Sigmoid colon (tissue), 7 donors: ENCODE measurements at places on chromosomes 1 and 21.

DNA sequence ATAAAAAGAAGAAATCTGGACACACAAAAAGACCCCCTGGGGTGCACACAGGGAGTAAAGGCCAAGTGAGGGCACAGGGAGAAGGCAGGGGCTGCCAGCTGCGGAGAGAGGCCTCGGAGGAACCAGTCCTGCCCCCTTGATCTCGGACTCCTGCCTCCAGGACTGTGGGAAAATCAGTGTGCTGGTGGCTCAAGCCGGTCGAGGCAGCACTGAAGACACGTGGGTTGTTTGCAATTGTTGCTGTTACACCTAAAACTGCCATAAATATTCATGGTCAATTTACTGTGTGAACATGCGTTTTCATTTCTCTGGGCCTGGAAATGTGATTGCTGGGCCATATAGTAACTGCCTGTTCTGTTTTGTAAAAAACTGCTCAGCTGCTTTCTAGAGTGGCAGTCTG lies 18.5 kb downstream of the IBA57 start:
- DNase-seq: no peak

GRCh38 chr1:53367503-53368313 lies 39.8 kb upstream of the LRP8 start:
- DNase-seq: no peak

- DNase-seq: peak; percentile 54
Measured at GRCh38 chr21:44365967-44366585, 12.7 kb downstream of the TRPM2 start.

- DNase-seq: no peak
Measured at GRCh38 chr21:38263493-38263892, 6.7 kb downstream of the KCNJ15 start.

DNA sequence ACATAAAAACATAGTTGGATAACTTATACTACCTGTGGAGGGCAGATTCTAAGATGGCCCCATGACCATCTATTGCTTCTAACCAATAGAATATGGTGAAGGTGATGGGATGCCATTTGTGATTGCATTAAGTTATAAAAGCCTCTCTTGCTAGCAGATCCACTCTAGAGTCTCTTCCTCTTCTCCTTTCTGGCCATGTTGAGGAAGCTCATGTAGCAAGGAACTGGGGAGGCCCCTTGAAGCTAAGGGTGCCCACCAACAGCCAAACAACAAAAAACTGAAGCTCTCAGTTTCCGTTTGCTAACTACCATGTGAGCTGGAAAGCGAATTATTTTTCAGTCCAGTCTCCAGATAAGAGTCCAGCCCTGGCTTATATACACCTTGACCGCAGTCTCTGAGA lies 16.0 kb upstream of the AGO1 start:
- DNase-seq: no peak

- peak; percentile 20 for DNase-seq
Measured at GRCh38 chr21:42027085-42027821, 17.1 kb upstream of the ZBTB21 start.

DNA sequence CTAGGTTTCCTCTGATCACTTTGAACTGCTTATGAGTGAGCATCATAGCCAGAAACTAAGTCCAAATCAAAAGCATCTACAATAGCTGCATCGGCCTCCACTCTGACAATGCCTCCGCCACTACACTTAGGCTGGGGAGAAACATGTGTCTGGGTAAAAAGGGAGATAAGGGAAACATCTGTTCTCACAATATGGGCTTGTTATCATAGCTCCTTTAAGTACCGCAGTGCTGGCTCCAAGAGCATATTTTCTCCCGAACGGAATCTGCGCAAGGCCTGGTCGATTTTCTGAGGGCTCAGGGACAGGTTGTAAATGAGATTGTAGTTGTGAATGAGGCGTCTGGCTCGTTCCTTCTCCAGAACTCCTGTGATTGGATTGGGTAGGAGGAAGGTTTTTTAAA lies 63.9 kb upstream of the CYP2J2 start:
- DNase-seq: no peak

DNA sequence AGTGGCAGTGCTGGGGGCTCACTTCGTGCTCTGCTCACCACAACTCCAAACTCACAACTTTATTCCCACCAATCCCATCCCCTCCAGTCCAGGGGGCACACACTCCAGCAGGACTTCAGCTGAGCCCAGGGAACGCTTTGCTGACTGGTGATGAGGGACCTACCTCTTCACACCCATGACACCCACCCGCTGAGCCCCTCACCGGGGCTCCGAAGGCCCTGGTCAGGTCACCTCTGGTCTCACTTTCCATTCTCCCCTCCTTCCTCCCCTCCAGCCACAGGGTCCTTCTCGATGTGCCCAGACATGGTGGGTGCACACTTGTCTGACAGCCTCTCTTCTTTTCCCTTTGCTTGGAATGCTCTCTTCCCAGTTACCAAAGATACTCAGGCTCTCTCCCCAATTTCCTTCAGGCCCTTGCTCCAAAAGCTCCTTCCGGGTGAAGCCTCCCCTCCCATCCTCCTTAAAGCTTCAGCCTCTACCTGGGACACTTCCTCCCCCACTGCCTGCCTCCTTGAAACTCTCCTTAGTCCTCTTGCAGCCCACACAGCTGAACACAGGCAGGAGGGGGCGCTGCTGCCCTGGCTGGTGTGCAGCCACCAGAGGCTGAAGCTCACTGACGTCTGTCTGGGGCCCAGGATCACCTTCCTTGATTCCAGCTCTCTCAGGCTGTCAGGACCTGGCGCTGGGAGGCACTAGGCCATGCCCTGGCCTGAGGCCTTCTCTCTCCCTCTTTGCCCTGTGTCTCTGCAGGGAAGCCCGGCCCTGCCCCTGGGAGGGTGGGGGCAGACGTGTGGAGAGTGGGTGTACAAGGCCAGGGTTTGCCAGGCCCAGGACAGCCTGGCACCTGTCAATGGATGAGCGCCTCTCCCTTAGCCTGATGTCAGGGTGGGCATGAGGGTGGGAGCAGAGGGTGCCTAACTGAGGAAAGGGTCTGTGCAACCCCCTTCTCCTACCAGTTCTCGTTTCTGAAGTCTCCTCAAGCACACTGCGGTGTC lies 1.6 kb downstream of the KCNE1 start:
- peak; percentile 82 for DNase-seq

- no peak for DNase-seq
Measured at GRCh38 chr21:31107176-31107785, 69.0 kb upstream of the KRTAP19-8 start.

DNA sequence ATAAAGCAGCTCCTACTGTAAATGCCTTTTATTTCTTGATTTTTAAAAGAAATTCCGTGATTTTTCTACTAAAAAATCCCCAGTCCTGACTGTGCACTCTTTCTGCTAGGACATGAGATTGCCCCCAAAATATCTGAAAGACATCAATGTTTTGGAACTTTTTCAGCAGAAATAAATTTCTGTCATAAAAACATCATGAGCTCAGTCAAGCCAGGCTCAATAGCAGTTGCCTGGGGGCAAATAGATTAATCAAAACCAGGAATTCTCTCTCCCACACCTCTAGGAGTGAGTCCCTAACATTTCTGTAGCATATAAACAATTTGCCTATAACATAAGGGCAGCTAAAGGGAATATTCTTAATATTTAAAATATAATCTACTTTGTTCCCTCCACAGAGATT lies 654.1 kb downstream of the PTPRC start:
- no peak for DNase-seq

DNA sequence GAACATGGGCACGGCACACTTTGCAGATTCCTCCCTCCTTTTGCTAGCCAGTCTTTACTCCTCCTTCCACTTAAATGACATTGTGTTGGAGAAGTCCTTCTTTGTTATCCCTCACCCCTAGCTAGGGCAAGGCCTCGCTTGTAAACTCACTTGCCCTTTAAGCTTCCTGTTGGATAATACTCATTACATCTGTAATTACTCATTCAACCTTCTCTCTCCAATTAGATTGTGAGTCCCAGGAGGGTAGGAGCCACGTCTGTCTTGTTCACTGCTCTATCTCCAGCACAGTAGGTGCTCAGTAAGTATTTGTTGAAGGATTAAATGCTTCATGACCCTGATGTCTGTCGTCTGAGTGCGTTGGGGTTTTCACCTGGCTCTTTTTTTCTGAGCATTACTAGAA lies 98.7 kb upstream of the USP24 start:
- DNase-seq: no peak

- no peak for DNase-seq
Measured at GRCh38 chr1:201224666-201225370, 34.2 kb downstream of the IGFN1 start.

DNA sequence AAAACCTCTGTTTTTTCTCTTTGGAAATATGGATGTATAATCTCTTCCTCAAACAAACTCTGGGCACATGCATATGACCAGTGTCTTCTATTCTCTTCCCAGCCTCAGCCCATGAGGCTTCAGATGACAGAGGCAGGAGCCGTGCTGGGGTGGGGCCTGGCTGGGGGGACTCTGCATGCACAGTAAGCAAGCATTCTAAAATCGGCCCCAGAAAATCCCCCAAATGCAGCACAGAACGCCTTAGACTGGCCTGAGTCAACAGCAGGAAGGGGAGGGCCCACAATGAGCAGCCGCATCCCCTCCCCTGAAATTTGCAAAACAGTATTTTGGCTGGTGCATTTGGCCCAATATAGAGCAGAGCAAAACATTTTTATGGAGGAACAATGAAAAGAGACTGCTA lies 47.8 kb downstream of the ITPKB start:
- DNase-seq: no peak

GRCh38 chr21:26449161-26449560 lies 123.9 kb downstream of the CYYR1 start:
- no peak for DNase-seq

DNA sequence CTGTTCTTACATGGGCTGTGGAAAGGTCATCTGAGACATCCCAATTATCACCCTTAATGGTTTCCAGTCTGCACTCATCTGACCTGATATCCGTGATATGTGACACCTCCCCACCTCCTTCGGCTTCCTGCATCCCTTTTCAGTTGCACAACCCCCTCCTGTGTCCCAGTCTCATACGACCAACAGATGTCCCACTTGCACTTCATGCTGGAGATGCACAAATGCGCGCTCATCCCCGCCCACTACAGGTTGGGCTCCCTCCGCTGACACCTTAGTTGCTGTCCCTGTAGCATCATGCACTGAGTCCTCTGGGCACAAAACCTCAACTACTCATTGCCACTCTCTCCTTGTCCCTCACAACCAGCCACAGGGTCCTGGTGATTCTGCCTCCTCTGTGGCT lies 94.4 kb downstream of the MIS18A start:
- DNase-seq: no peak

DNA sequence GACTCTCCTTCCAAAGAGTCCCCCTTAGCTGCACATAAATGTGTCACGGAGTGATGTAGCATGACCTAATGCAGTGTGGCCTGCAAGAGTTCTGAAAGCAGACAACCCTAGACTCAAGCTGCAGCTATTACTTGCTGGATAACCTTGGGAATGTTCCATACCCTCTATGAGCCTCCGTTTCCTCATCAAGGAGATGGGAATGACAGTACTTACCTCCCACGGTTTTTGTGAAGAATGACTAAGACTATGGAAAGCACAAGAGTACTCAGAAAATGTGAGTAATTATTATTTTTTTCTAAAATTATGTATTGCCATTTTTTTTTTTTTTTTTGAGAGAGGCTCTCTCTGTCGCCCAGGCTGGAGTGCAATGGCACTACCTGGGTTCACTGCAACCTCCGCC lies 3.0 kb downstream of the TTC39A start:
- no peak for DNase-seq

- DNase-seq: no peak
Measured at GRCh38 chr1:115189814-115190539, 100.7 kb upstream of the TSPAN2 start.

DNA sequence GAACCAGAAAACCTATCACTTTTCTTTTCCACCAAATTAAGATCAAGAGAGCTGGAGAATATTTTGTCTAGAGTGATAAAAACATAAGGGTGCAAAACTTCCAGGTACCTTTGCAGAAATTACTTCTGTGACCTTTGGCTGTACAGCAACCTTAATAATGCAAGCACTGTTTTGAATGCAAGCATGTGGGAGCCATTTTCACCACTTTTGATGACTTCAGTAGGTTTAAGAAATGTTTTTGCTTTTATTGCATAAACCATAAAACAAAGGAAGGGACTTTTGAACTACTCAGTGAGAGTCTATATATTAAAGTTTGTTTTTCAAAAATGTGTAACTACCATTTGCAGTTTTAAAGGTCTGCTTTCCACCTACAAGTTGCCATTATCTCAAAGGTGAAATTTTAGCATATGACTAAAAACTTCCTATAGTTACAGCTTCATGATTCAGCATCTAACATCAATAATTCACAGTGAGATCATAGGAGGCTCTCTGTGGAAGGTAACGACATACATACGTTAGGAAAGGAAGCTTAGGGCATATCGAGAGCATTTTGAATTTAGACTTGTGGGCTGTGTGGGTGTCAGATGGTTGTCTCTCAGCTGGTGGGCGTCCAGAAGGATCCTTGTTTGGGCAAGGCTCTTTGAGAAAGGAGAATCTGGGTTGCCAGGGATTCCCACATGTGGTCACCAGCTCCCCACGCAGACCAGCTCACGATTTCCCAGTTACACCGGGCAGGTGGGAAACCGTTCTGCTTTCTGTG lies 1.1 kb upstream of the GADD45A start:
- no peak for DNase-seq

- no peak for DNase-seq
Measured at GRCh38 chr1:208381481-208381880, 137.3 kb upstream of the PLXNA2 start.

- DNase-seq: no peak
Measured at GRCh38 chr1:236938760-236939159, 65.5 kb downstream of the MT1HL1 start.

- DNase-seq: no peak
Measured at GRCh38 chr21:18725653-18726052, 322.1 kb upstream of the TMPRSS15 start.

DNA sequence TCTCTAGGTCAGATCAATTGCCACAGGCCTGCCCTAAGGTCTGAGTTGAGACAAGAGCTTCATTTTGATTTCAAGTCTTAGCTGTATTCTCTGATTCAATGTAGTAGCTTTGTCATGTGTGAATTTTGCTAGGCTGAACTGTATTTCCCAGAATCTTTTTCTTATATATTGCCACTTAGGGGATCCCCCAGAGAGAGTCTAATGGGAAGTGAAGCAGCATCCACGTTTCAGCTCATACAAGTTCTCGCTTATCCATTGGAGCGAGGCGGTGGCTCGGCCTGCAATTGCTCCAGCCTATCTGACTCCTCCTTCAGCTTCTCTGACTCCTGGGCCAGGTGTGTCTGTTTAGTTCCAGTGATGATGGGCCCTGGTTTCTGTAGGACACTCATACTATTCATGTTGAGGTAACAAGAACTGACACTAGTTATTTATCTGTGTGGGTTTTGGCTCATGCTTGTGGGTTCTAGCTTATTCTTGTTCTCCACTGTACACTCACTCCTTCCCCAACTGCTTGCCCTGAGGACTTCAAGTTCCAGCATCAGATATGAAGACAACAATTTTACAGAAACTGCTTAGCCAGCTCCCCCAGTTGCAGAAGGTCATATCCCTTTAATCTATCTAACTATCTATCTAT lies 48.2 kb downstream of the TBX19 start:
- DNase-seq: no peak

- DNase-seq: no peak
Measured at GRCh38 chr1:153648000-153648643, 10.4 kb upstream of the SNAPIN start.
